Dorsolateral prefrontal cortex (tissue), 122 donors: ENCODE measurements at places on chromosomes 12 and 14. TPM values are rescaled to one million over a fixed set of nuclear protein-coding genes. Genes with fewer than 3 reads are reported as not detected.

DNA sequence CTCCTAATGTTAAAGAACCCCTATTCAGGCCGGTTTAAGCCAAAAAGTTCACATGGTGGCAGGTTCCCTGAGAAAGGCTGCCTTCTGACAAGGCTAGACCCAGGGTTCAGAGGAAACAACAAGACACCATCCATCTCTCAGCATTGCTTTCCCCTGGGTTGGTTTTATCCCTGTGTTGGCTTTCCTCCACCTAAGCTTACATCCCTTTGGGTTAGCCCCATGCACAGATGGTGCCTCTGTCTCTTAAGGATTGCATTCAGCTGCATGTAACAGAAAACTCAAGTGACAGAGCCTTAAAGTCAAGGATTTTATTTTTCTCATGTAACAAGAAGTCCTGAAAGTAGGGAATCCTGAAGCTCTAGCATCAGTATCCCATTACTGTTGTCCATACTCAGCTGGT, 42.8 kb upstream of the RIN3 start:
- no peak for DNase-seq

GRCh38 chr12:77120156-77121085, 55.1 kb upstream of the E2F7 start:
- no peak for DNase-seq

- no peak for DNase-seq
Measured at GRCh38 chr12:77218278-77218677, 152.9 kb upstream of the E2F7 start.

SYCP3 gene
- 0.13 TPM for total RNA-seq

- no peak for DNase-seq
Measured at GRCh38 chr12:65100140-65100539, 21.0 kb downstream of the WIF1 start.

MAP4K5 gene
- 134 TPM for total RNA-seq

CCDC196 gene
- not detected for total RNA-seq

DNA sequence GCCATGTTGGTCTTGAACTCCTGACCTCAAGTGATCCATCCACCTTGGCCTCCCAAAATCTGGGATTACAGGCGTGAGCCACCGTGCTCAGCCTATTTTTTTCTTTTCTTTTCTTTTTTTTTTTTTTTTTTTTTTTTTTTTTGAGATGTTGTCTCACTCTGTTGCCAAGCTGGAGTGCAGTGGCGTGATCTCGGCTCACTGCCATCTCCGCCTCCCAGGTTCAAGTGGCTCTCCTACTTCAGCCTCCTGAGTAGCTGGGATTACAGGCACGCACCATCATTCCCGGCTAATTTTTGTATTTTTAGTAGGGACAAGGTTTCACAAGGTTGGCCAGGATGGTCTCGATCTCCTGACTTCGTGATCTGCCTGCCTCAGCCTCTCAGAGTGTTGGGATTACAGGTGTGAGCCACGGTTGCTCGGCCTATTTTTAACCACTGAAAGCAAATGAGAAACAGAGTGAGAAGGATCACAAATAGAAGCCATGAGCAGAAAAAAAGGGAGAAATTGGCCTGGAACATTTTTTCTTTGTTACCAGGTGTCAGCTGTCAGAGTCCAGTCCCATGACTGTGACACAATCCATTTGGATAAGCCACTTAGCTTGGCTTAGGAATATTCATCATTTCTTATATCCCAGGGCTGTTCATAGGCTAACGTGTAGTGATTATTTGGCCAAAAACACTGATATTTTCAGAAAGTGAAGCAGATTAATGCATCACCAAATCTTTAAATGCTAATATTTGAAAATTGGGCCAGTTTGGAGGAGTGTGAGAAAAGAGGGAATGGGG, 7.9 kb upstream of the NFKBIA start:
- no peak for DNase-seq

PAX9 gene
- not detected for total RNA-seq

DNA sequence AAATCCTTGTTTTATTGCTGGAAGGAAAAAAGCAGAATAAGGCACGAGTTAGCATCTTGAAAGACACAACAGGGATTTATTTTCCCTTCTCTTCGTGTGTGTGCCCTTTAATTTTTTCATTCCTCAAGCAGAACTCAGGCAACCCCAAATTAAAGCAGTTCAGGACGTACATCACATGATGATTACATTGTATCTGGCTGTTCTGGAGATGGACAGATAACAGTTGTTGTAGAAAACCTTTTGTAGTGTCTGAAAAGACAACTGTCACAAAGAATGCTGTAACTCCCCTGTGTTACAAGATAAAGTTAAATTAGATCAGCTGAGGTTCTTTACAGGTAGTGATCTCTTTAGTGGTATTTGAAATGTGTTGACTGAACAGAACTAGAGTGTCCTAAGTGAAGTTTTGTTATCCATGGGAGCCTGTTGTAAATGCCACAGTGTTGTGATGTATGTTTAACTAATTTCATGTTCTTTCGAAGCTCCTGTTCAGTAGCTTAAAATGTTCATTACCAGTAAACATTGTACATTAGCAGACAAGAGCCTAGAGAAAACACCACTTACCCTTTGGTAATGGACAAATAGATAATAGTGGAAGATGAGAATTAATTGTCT, 58.5 kb downstream of the TMTC2 start:
- DNase-seq: no peak

DNA sequence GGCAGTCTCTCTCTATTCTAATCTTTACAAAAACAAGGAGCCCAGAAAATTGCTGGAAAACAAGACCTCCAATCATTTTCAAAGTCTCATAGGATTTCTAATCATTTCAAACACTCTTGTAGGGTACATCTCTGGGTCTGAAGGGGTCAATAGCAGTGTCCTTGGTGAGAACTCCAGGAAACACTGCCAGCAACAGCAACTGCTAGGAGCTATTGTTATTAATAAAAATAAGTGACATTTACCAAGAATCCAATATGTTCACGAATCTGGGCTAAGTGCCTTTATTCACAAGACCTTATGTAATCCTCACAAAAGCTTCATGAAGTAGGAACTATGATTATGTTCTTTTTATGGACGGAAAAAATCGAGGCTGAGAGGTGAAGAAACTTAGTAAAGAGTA, 72.8 kb downstream of the TTC7B start:
- DNase-seq: no peak
